ENCODE measurements at places on chromosomes 16 and 17.
A peak's percentile ranks its signal among the peaks of the same experiment; 100 is the strongest.

GRCh38 chr17:3905017-3905520 is 11.2 kb downstream of the P2RX1 start:
- no peak for DNase-seq

- DNase-seq: no peak
These were observed 18.8 kb downstream of the AXIN2 start for GRCh38 chr17:65542610-65543009.

DNA sequence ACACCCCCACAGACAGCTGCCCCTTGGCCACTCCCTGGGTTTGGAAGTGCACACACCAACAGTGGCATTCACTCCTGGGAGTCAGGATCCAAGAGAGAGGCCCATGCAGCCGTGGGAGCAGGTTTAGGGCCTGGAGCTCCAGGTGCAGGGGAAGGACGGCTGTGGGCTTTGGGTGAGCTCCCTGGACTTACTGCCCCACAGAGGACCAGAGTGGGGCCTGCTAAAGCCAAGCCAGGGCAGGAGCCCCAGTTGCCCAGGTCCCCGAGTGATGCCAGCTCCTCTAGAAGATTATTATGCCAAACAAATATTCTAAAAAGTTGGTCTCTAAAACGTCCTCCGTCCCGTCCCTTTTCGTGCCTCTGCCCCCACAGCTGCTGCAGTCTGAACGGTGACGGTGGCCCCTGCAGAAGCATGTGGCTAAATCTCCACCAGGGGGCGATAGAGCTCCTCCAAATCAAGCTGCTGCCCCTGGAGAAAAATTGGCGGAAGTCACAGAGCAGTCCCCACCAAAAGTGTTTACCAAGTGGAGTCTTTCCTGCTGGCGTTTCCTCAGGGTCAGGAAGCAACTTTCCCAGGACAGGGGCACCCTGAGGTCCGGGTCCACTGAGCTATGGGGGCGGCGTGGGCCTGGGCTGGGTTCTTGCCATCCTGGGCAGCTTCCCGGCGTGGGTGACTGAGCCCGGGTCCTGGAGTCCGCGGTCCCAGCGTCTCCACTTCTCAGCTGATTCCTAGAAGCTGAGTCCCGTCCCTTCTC is 4.2 kb downstream of the ARMC7 start:
- DNase-seq: peak; percentile 87

DNA sequence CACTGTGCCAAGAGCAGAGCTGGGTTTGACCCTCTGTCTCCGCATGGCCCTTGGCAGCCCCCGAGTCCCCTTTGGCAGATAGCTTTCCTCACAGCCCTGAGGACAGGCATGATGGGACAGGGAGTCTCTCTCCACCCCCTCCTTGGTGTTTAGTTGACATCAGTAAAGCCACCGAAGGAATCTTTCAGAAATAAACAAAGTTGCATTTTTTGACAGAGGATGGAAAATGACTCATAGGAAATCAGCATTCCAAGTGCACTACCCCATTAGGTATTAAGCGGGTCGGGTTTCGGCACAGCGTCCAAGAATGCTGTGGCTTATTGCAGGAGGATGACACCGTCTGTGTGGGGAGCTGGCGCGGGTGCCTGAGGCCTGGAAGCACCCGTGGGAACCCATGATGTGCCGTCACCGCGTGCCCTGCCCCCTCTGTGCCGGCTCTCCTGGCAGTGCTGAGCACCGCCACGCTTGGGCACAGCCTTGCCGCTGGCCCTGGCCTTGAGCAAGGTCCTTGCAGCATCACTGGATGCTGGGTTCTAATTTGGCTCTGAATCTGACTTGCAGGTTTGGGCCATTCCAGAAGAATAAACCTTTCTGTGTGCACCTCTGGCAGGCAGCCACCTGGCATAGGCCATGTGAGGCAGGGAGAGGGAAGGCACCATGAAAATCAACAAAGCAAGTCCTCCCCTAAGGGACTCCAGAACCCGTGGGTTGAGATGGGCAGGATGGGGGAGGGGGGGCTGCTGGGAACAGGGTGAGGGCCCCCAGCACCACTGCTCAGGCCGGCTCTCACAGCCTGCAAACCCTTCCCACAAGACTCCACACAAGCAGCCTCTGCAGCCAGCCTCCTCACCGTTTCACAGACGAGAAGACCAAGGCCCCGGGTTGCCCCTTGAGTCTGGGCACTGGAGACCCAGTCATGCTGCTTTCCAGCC is 50.5 kb upstream of the ZNF469 start:
- no peak for DNase-seq

DNA sequence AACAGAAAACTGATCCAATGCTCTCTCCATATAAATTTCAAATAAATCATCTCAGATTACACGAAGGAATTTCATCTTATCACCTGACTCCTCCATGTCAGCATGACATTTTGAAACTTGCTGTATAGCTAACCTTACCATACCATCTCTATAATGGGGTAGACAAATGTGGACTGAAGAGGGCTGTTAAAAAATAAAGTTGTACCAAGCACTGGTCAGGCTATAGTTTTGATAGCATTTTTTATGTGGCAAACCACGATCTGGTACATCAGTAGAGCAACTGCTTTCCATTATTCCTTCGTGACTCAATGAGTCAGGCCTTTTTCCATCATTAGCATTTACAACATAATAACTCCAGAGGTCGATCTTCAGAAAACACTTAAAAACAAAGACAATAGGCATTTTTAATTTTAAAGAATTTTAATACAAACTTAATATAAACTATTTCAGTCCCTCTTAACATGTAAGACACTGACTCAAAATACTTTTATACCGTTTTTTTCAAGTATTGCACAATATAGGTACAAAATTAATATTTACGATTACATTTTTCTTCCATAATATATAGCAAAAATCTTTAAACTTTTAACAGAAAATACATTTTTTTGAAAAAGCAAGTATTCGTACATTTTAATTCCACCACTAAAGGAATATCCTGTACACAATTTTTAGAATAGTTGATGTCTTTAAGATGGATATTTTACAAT is 4.2 kb downstream of the TOB1 start:
- DNase-seq: no peak

DNA sequence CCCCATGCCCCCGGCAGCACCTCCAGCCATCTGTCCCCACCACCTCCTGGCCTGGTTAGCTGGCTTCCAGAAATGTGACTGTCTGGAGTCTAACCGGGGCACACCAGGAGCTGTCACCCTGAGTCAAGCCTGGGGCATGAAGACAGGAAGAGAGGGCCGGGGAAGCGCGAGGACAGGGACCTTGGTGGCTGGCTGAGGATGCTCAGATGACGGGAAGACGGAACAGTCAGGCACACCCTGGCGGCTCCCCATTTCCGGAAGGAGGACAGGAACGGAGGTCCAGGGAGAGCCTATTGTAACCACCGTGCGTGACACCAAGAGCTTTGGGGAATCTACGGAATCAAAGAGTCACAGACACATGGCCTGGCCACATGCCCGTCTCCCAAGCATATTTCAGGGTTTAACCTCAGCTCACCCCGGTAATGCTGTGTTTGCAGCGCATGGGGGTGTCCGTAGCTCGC is 51.7 kb downstream of the SDK2 start:
- DNase-seq: no peak

GRCh38 chr17:39715375-39716072 is 14.8 kb downstream of the MIEN1 start:
- DNase-seq: no peak

GRCh38 chr16:630815-631405 is at the start of gene WFIKKN1:
Gene WFIKKN1 (plus strand): TSS chr16:630985. CDS start chr16:631254, 269 bp downstream.
- DNase-seq: no peak

- DNase-seq: no peak
These were observed 44.8 kb upstream of the CDRT4 start for GRCh38 chr17:15512071-15512709.

DNA sequence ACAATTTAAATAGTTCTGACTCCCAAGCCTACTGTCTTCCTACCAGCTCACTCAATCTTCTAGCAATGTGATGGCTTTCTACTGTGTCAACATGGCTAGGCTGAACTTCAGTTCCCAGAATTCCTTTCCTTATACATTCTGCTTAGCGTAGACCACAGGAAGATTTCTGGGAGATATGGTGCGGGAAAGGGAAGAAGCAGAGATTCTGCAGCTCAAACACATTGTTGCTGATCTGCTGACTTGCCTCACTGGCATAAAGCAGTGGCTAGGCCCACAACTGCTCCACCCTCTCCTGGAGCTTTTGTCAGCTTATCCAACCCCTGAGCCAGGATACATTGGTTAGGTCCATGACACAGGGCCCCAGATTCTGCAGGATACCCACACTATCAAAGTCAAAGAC is 58.8 kb downstream of the GAS7 start:
- no peak for DNase-seq

DNA sequence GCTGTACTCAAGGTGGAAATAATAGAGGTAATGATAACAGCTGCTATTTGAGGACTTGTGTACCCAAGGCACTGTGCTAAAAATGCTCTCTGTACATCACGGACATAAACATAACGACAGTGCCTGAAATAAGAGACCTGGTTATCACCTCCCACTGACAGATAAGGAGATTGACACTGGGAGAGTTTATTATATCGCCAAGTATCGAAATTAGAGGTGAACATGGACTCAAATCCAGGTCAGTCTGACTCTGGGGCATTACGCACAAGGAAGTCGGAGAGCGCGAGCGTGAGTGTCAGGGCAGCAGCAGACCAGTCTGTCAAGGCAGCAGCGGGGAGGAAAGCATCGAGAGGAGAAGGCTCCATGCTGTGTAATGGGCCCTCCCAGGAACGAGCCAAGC is 57.1 kb downstream of the GOSR1 start:
- no peak for DNase-seq

- no peak for DNase-seq
These were observed 84.6 kb upstream of the GRIN2A start for GRCh38 chr16:10266809-10267208.

GRCh38 chr16:11114366-11115164 is 141.4 kb downstream of the SOCS1 start:
- no peak for DNase-seq

- DNase-seq: peak; percentile 23
These were observed 14.9 kb downstream of the ELAC2 start for GRCh38 chr17:13002761-13003453.

- DNase-seq: no peak
These were observed 11.4 kb downstream of the UNK start for GRCh38 chr17:75795820-75796607.

DNA sequence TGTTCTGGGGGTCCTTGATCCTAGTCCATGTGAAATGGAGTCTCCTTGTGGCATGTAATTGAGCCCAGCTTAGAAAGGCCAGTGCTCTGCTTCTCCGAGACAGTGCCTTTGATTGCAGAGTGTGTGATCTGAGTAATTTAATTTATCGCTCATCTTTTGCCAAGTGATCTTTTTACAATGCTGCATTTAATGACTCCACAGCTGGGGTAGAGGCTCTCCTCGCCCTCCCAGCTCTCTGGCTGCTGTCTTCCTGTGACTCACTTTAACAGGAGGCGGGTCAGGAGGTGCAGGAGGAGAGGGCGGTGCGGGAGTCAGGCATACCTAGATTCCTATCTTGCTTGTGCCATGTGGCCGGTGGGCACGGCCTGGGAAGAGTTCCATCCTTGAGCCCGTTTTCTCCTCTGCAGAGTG is 113.4 kb upstream of the FOXF1 start:
- DNase-seq: no peak

DNA sequence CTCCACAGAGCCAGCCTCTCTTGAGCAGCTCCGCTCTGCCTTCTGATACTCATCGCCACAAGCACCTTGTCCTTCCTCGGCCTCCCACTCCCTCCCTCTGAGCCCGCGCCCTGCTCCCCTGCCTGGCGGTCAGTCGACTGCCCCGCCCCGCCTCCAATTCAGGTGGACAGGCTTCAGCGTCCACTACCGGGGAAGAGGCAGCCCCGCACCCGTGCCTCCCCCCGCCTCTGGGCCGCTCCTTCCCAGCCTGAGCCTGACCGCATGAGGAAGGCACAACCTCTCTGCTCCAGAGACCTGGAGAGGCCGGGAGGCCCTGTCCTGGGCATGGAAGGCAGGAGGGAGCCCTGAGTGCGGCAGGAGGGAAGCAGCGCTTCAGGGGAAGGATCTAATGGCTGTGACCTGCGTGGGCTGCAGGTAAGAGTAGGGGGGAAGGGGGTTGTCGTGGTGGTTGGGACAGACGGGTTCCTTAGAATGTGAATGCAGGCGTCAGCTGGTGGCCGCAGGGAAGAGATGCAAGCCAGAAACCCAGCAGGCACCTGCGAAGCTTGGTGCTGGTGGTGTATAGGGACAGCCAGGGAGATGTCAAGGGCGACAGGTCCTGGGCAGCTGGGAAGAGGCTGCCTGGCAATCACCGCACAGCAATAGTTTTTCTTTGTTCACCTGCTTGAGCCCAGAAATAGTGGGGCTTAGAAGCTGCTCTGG is 3.0 kb upstream of the SLC6A4 start:
- DNase-seq: no peak

DNA sequence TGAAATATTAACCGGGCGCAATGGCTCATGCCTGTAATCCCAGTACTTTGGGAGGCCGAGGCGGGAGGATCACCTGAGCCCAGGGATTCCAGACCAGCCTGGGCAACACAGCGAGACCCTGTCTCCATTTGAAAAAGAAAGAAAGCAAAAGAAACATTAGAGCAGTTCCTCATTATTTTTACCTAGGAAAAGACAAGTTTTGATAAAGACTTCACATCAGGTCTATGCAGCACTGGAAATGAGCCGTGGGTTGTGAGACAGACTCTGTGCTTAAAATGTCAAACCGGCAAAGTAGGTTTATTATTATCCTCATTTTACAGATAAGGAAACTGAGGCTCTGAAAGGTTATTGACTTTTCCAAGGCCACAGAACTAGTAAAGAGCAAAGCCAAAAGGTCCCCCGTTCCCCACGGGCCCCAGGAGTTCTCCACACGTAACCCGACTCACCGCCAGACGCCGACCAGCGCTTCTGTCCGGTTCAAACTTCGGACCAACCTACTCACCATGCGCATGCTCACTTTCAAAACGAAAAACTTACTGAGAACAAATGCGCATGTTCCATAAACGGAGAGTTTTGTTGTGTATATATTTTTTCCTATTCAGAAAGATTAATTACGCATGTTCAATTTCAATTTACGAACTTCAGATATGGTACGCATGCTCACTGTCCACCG is 356 bp downstream of the TUBD1 start:
- no peak for DNase-seq

- no peak for DNase-seq
These were observed 14.2 kb upstream of the TBX21 start for GRCh38 chr17:47718634-47719405.

GRCh38 chr17:77572851-77573250 is 385.7 kb upstream of the TNRC6C start:
- no peak for DNase-seq

Measured in stimulated activated CD4-positive, alpha-beta T cell treated with anti-CD3 and anti-CD28 coated beads, Interleukin-1b, Interleukin-23, amount 100 ng/mL, for 24 hours (primary cell).